ENCODE measurements at places on chromosomes 6 and 20. TPM values are rescaled to one million over a fixed set of nuclear protein-coding genes. Genes with fewer than 3 reads are reported as not detected.
A peak's percentile ranks its signal among the peaks of the same experiment; 100 is the strongest.

- no peak overlapping the region for H3K27ac ChIP-seq
- H3K4me3 ChIP-seq = no peak overlapping the region
- no peaks in the 10 kb centered on the region for H3K36me3 ChIP-seq
- no peaks in the 10 kb centered on the region for H3K4me1 ChIP-seq
Observed at GRCh38 chr6:157427969-157428368, 47.0 kb downstream of the ZDHHC14 start.

GRCh38 chr20:40275738-40276137 lies 413.3 kb downstream of the MAFB start:
- H3K36me3 ChIP-seq = no peaks in the 10 kb centered on the region
- no peak overlapping the region for H3K27ac ChIP-seq
- H3K4me3 ChIP-seq = no peak overlapping the region
- H3K4me1 ChIP-seq = no peaks in the 10 kb centered on the region
- H3K27me3 ChIP-seq = no peaks in the 10 kb centered on the region
- no peak for DNase-seq

- DNase-seq = no peak
Observed at GRCh38 chr6:4055420-4056041, 23.4 kb downstream of the FAM217A start.

- no peak overlapping the region for H3K4me3 ChIP-seq
- no peaks in the 10 kb centered on the region for H3K4me1 ChIP-seq
- H3K36me3 ChIP-seq = no peaks in the 10 kb centered on the region
- no peak overlapping the region for H3K27ac ChIP-seq
Observed at GRCh38 chr6:134698228-134698627, 251.7 kb downstream of the ALDH8A1 start.

DNA sequence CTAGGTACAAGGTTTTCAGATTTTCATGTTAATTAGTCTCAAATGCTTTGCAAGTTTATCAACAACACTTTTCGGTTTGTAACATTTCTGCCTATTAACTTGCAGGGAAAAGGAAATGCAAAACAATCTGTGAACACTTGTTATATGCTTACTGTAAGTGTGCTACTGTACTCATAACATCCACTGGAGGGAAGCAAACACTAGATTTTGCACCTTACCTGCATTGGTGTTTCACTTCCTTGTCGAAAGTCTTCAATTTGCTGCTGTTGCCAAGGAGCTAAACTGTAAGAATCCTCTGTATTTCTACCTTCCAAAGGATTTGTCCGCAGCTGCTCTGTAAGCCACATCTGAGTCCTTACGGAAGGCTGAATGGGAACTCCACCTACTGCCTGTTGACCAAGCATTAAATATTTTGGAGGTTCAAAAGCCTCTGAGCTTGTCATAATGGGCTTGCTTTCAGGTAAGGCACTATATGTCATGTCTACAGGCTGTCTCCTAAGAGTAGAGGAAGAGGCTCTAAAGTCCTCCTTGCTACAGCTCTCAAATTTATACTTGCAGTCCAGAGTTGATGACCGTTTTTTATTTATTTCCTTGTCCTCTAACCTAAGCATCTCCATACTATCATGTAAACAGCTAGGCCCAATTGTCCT lies 17.3 kb downstream of the PLN start:
- no peak overlapping the region for H3K4me3 ChIP-seq
- no peaks in the 10 kb centered on the region for H3K27me3 ChIP-seq
- DNase-seq = peak; percentile 72
- H3K27ac ChIP-seq = peak overlapping the region; percentile 34

Gene TBX18
- not detected for total RNA-seq

Gene GPR6
- total RNA-seq = not detected

Gene GSTA2
- not detected for total RNA-seq

Gene NOL4L
- total RNA-seq = 74.6 TPM

- H3K4me1 ChIP-seq = no peaks in the 10 kb centered on the region
- H3K36me3 ChIP-seq = no peaks in the 10 kb centered on the region
- H3K4me3 ChIP-seq = no peak overlapping the region
- H3K27me3 ChIP-seq = no peaks in the 10 kb centered on the region
Observed at GRCh38 chr6:129555206-129555832, 154.7 kb downstream of the ARHGAP18 start.

GRCh38 chr20:40925829-40926510 lies 102.7 kb upstream of the TOP1 start:
- no peak overlapping the region for H3K27ac ChIP-seq
- no peaks in the 10 kb centered on the region for H3K36me3 ChIP-seq
- no peak for DNase-seq
- no peak overlapping the region for H3K4me3 ChIP-seq

GRCh38 chr6:23633996-23634395 lies 492.0 kb upstream of the NRSN1 start:
- no peaks in the 10 kb centered on the region for H3K36me3 ChIP-seq
- no peak overlapping the region for H3K27ac ChIP-seq
- no peak overlapping the region for H3K4me3 ChIP-seq
- no peaks in the 10 kb centered on the region for H3K4me1 ChIP-seq
- no peak for DNase-seq

- no peaks in the 10 kb centered on the region for H3K27me3 ChIP-seq
- no peaks in the 10 kb centered on the region for H3K4me1 ChIP-seq
- no peak overlapping the region for H3K27ac ChIP-seq
- no peak for DNase-seq
- no peak overlapping the region for H3K4me3 ChIP-seq
- no peaks in the 10 kb centered on the region for H3K36me3 ChIP-seq
Observed at GRCh38 chr6:19835605-19836004, 1.6 kb upstream of the ID4 start.

DNA sequence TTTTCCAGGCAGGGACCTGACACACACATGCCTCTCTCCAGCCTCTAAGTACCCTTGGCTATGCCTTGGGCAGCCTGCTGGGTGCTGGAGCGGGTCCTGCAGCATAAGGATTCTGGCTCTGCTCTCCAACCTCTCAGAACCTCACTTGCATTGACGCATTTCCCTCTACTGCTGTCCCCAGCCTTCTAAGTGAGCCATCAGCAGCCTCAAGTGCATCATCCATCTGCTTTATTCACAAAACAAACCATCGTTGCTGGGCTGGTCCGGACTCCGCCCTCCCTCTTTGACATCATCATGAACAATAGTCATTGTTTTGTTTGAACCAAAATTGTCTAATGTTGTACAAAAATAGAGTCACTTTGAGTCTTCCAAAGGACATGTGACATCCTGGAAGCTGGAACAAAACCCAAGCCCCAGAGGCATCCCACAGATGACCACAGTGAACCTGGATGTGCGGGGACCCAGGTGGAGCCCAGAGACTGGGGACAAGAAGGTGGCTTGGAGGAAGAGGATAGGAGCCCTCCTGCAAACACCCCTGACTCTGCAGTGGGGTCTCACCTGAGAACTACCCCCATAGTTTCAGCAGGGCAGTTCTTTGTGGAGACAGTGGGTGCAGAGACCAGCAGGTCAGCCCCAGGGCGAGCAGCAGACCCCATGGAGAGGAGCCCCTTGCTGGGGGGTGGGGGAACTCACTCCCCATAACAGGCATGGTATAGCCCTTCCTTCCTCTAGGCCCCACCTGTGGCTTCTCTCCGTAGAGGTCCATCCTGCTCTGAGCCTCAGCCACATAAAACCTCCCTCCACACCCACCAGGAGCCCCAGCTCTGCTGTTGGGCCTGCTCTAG lies 230.1 kb downstream of the SYNDIG1 start:
- H3K4me1 ChIP-seq = no peaks in the 10 kb centered on the region
- no peak overlapping the region for H3K4me3 ChIP-seq
- no peaks in the 10 kb centered on the region for H3K36me3 ChIP-seq
- no peak overlapping the region for H3K27ac ChIP-seq
- DNase-seq = no peak

- peaks cover 5% of the 10 kb centered on the region for H3K36me3 ChIP-seq
- H3K4me1 ChIP-seq = peaks cover 45% of the 10 kb centered on the region
- no peak for DNase-seq
- H3K27me3 ChIP-seq = no peaks in the 10 kb centered on the region
- H3K27ac ChIP-seq = no peak overlapping the region
Observed at GRCh38 chr20:37190354-37191112, 11.2 kb upstream of the MROH8 start.

GRCh38 chr6:159042003-159042825 lies 2.6 kb downstream of the TAGAP start:
- H3K4me1 ChIP-seq = peaks cover 58% of the 10 kb centered on the region
- peak overlapping the region; percentile 92 for H3K27ac ChIP-seq
- H3K36me3 ChIP-seq = peaks cover 42% of the 10 kb centered on the region
- peak overlapping the region; percentile 88 for H3K4me3 ChIP-seq
- no peaks in the 10 kb centered on the region for H3K27me3 ChIP-seq

Gene SLA2
- 28.3 TPM for total RNA-seq

Gene GNAS-AS1
- total RNA-seq = 2.0 TPM

Gene PAK5
- total RNA-seq = not detected

DNA sequence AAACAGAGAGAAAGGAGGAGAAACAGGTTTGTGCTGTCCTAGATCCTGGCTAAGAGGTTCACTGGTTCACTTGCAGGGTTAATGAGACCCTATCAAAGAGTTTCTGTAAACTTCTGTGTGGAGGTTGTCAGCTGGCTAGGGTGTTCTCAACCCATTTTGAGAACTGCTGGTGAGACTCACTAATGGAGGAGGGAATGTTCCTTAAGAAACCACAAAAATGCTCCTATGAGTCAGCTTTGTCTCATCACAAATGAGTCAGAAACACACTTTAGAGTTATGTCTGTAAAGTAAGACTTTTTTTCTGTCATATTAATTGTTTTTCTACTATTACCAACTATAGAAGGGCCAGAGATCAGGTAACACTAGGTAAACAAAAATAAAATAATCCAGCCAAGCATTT lies 884.4 kb downstream of the PHF3 start:
- no peaks in the 10 kb centered on the region for H3K27me3 ChIP-seq
- H3K36me3 ChIP-seq = no peaks in the 10 kb centered on the region
- DNase-seq = no peak
- H3K4me3 ChIP-seq = no peak overlapping the region
- no peak overlapping the region for H3K27ac ChIP-seq
- H3K4me1 ChIP-seq = no peaks in the 10 kb centered on the region

DNA sequence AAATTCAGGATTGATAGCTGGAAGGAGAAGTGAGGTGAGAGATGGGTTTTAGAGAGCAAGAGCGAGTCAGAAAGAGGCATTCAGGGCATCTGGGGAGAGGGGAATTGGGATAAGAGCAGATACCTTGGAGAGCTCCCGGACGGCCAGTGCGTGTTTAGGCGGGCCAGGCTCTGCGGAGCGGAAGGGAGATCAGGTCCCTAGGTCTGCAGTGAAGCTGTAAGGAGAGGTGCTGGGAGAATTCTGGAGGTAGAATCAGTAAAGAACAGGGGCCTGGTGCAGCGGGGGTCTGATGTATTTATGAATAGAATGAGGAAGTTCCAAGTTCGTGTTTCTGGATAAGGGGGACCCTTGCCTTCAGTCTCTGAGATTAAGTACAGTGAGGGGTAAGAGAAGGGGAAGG lies 47.4 kb upstream of the FAM83D start:
- peaks cover 43% of the 10 kb centered on the region for H3K4me1 ChIP-seq
- no peaks in the 10 kb centered on the region for H3K27me3 ChIP-seq
- no peak for DNase-seq

Gene ANGPT4
- not detected for total RNA-seq

DNA sequence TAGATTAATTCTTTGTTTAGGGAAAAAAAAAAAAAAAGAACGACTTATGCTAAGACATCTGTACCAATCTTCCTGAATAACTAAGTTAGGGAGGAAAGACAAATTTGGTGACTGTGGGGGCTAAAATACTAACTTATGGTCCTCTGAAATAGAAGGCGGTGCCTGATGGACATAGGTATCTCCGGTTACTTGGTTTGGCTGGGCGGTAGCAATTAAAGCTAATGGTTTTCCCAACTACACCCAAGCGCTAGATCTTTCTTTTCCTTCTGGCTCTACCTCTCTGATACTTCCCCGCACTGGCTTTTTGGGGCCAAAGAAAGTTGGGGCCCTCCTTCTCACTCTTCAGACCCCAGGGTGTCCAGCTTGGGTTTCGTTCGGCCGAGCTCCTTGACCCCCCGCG lies 1.0 kb upstream of the RBM24 start:
- H3K4me3 ChIP-seq = no peak overlapping the region
- H3K36me3 ChIP-seq = no peaks in the 10 kb centered on the region
- no peaks in the 10 kb centered on the region for H3K4me1 ChIP-seq
- no peak overlapping the region for H3K27ac ChIP-seq

Gene HDGFL1
- total RNA-seq = not detected

Gene RAD21L1
- total RNA-seq = 0.81 TPM

Measured in naive thymus-derived CD4-positive, alpha-beta T cell (primary cell).